ENCODE measurements at places on chromosomes 16 and 17. TPM values are rescaled to one million over a fixed set of nuclear protein-coding genes. Genes with fewer than 3 reads are reported as not detected.

The ZNF469 gene
- 1.7 TPM for total RNA-seq

The NOL3 gene
- total RNA-seq = 70.2 TPM

The PLEKHH3 gene
- total RNA-seq = 36.8 TPM

The TP53TG3C gene
- not detected for total RNA-seq

The TMEM88 gene
- 1.6 TPM for total RNA-seq

The SALL1 gene
- not detected for total RNA-seq

The OR4D2 gene
- total RNA-seq = not detected

The LRRC75A gene
- total RNA-seq = 2.1 TPM

The NUPR1 gene
- 234 TPM for total RNA-seq

The CEP295NL gene
- total RNA-seq = 4.4 TPM

The SMIM36 gene
- not detected for total RNA-seq

The CCL16 gene
- 0.20 TPM for total RNA-seq

The HOXB5 gene
- 2.0 TPM for total RNA-seq

The AARSD1 gene
- 25.4 TPM for total RNA-seq

The SPIRE2 gene
- 6.1 TPM for total RNA-seq

The PIK3R5 gene
- 175 TPM for total RNA-seq

The KRTAP2-2 gene
- not detected for total RNA-seq

The GOSR2 gene
- 79.6 TPM for total RNA-seq

The MT4 gene
- not detected for total RNA-seq

The CA7 gene
- not detected for total RNA-seq

The RHBDL3 gene
- 1.2 TPM for total RNA-seq

The ZNF594 gene
- total RNA-seq = 4.9 TPM

The ENGASE gene
- 136 TPM for total RNA-seq

The CES5A gene
- not detected for total RNA-seq

The CCL1 gene
- total RNA-seq = not detected

The ADAD2 gene
- total RNA-seq = not detected

The TMEM100 gene
- 195 TPM for total RNA-seq

The WNT9B gene
- total RNA-seq = not detected

The TMEM106A gene
- 5.8 TPM for total RNA-seq

The MARVELD3 gene
- total RNA-seq = 16.6 TPM

The LRRC59 gene
- 135 TPM for total RNA-seq

The WSCD1 gene
- total RNA-seq = 3.7 TPM

The GPR139 gene
- total RNA-seq = not detected

The CA10 gene
- total RNA-seq = not detected

The CSH1 gene
- total RNA-seq = not detected

The RDM1 gene
- not detected for total RNA-seq

The DCAKD gene
- 18.3 TPM for total RNA-seq

The TBC1D3C gene
- 0.29 TPM for total RNA-seq

The SCGB1C2 gene
- not detected for total RNA-seq

The OR4D1 gene
- total RNA-seq = not detected

The SP6 gene
- total RNA-seq = 2.1 TPM

The IKZF3 gene
- 2.2 TPM for total RNA-seq

The SHPK gene
- 11.5 TPM for total RNA-seq

The CNGB1 gene
- total RNA-seq = 0.39 TPM

The CPHXL2 gene
- not detected for total RNA-seq

The TSPAN10 gene
- 2.1 TPM for total RNA-seq

The ATP2C2 gene
- total RNA-seq = 153 TPM

The TNP2 gene
- not detected for total RNA-seq

The OSBPL7 gene
- 22.6 TPM for total RNA-seq

The CBLN1 gene
- not detected for total RNA-seq

The RNF151 gene
- total RNA-seq = not detected

The ALDOA gene
- total RNA-seq = 964 TPM

The ZPBP2 gene
- total RNA-seq = not detected

The CMTM2 gene
- total RNA-seq = 4.0 TPM

The CACNG1 gene
- 0.61 TPM for total RNA-seq
